ENCODE measurements at places on chromosomes 16 and 17.

DNA sequence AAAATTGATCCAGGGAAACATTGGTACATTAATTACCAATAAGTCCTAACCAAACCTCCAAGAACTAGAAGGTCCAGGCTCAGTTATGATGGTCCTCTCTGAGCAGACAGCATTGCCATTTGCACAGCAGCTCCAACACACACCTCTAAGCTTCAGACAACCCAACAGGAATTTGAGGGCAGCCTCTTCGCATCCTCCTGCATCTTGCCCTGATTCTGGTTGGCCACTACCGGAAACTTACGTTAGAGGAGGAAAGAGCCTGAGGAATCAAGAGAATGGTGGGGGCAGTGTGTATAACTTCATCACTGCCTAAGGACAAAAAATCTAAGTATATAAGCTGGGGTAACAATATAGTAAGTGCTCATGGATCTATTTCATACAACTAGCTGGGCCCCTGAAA lies 15.7 kb downstream of the FAM117A start:
- DNase-seq: no peak

DNA sequence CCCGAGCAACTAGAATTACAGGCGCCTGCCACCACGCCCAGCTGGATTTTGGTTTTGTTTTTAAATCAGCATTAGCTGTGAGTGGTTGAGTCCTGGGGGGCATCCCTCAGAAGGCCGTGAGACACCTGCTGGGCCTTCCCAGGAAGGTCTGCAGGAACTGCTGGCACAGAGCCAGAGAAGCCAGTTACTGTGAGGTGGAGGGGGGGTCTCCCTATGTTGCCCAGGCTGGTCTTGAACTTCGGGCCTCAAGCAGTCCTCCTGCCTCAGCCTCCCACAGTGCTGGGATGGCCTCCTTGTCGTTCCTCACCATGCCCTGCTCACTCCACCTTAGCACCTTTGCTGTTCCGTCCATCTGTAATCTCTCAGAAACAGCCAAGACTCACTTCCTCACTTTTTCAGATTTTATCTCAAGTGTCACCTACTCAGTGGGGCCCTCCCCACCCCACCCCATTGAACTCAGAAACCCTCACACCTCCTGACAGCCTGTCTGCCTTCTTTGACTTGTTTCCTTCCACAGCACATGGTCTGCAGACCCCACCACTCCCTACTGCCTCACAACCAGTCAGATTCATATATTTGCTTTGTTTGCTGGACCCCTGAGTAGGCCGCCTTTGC lies 62.3 kb downstream of the WSB1 start:
- no peak for DNase-seq

- DNase-seq: no peak
These were observed 17.8 kb downstream of the USP31 start for GRCh38 chr16:23131436-23131835.

DNA sequence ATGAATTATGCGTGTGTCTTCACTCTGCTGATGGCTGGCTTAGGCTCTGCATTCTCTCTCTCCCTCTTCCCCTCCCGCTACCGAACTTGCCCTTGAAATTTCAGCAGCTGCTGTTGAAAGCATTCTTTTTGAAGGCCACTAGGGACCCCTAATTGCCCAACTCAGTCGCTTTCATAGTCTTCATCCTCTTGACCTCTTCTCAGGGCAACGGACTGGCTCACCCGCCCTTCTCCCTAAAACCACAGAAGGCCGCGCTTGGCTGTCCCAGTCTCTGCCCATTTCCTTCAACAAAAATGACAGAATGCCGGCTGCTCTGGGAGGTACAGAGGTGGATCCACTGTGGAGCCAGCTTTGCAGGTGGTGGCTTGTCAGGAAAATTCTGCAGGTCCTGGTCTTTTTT lies 21.0 kb upstream of the FMNL1 start:
- no peak for DNase-seq

DNA sequence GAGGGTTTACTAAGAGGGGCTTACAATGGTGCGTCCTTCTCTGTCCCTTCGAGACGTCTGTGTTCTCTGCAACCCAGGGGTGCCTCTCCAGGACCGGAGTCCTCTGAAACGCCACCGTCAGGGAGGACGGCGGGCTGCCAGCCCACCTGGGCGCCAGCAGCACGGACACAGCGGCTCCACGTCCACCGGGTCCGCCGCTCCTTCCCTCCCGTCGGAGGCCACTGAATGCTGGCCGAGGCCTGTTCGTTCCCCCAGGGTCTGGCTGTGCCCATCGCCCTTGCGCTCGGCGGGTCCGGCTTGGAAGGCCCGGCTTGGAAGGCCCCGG lies 403 bp downstream of the TEPSIN start:
- DNase-seq: no peak

DNA sequence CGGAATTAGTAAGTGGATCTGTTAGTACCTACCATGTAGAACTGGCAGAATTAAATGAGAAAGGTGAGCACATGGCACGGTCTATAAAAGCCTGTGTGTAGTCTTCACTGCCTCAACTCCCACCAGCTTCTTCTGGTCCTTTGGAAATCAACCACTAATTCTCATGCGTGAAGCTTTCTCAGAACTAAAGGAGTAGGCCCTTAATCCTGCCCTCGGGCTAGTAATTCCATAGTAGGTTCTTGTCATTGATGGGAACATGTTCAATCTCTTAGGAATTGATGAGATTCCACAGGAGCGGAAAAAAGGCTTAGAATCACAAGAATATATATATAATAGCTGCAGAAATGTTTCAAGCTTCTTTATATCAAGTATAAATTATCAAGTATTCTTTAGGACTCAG lies 21.7 kb downstream of the CDR2 start:
- DNase-seq: no peak

- no peak for DNase-seq
These were observed 49.0 kb upstream of the PIK3R6 start for GRCh38 chr17:8916466-8916865.

GRCh38 chr16:65418435-65418834 lies 296.6 kb upstream of the CDH11 start:
- no peak for DNase-seq

GRCh38 chr17:38632334-38632733 lies 26.6 kb upstream of the SRCIN1 start:
- DNase-seq: no peak

DNA sequence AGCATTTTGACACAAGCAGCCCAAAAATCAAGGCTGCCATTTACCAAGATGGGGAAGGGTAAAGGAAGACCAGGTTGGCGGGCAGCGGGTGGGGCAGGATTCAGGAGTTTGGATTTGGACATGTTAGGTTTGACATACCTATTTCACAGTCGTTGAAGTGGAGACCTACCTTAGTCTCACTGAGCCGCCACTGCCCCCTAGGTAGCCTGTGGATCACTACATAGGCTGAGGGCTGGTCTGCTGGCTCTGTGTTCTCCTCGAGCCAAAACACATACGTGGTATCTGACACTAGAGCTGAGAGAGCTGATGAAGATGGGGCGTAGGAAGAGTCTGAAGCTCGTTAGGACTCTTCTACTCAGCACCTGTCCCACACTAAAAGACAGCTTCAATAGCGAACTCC lies 115.1 kb downstream of the HIC1 start:
- DNase-seq: no peak

GRCh38 chr17:33267271-33267790 lies 25.8 kb downstream of the ASIC2 start:
- DNase-seq: no peak

DNA sequence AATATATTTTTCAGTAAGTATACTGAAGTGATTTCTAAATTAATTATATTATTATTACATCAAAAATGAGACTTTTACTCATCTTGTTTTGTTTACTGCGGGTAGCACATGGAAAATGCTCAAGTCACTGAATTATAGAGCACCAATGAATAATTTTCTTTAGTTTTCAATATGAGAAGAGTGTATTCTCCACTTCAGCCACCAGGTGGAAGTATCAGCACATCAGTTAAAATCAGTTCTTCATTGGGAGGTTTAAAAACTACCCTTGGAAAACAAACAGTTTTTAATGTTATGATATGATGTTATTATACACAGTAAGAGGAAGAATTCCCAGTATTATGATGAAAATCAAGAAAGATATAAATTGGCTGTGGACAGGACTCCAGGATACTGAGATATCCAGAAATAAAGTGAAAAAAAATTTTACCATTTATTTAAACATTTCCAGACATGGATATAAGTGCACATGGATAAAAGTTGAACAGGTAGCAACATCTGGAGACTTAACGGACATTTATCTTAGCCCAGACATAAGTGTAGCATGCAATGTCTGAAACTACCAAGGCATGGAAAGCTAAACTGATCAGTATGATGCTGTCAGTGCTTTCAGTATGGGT lies 467.3 kb downstream of the KCNJ2 start:
- no peak for DNase-seq

DNA sequence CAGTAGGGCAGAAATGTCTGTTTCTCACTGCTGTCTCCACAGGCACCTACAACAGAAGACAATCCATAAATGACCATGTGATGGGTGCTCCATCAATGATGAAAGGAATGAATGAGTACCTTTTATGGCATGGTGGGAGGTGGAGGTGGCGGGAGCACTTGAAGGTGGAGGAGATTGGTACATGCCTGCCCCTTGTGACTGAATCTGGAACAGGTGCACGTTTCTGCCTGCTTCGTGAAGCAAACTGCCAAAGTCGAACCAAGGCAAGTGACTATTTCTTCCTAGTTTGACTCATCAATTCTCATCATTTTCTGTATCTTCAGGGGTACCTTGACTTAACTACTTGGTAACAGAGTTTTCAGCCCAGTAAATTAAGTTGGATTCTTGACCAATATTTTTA lies 25.4 kb downstream of the CDRT15 start:
- DNase-seq: no peak

- DNase-seq: no peak
These were observed 24.2 kb downstream of the ELAC2 start for GRCh38 chr17:12993631-12994030.

DNA sequence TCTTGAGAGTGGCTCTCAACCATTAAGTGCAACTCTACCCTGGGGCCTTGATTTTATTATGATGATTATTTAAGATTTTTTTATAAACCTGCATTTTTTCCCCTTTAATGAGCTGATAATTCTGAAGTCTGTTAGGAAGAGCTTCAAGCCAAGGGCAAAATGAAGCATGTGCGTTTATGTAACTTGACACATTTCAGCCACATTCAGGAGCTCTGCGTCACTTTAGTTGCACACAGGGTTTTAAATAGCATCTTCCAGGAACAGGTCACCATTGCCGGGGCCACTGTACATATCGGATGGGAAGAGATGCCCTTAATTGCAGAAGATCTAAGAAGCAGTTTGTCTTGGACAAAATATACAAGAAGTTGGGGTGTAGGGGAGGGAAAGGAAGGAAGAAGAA lies 89.6 kb downstream of the BMERB1 start:
- no peak for DNase-seq

DNA sequence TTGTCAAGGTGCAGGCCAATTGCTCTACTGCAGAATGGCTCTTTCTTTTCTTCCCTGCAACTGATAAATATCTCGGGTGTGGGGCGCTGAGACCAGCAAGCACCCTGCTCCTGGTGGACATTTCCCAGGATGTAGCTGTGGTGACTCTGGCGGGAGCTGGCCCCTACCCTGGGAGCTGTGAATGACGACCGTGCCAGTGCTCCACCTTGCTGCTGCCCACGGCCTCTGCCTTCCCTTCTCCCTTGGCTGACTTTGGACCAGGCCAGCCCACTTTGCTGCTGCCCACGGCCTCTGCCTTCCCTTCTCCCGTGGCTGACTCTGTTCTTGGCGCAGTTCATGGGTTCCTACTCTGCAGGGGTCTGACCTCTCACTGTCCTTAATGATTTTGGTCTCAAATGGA lies 16.1 kb downstream of the CARD14 start:
- DNase-seq: no peak

DNA sequence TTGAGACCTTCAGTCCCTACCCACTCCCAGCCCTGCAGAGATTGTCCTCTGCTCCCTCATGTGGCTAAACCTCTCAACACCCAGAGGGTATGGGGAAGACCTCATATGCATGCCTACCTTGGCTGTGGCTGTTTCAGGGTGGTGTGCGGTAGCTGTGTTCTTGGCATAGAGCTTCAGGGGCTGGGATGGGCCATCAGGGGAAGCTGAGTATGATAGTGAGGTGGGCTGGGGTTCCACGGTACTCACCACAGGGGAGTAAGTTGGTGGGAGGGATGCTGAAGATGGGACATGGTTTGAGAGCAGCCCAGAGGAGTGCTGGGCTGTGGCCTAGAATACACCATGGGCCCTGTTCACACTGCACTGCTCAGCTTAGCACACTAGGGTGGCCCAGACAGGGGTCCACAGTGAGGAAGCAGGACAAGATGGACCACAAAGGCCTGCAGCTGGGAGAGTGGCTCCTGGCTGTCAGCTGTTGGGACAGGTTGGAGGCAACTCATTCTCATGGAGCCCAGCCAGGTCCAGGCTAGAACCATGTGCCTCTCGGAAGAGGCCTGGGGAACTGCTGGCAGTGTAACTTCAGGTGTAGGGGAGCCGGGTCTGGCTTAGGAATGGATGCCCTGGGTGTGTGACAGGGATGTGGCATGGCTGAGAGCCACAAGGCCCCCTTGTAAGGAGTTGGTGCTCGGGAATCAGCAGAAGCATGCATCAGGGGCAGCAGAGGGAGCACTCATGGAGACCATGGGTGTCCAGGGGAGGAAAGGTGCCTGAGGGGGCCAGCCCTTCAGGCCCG lies 3.1 kb downstream of the MFAP4 start:
- no peak for DNase-seq

- no peak for DNase-seq
These were observed 1153.4 kb downstream of the CDH8 start for GRCh38 chr16:60882816-60883215.

DNA sequence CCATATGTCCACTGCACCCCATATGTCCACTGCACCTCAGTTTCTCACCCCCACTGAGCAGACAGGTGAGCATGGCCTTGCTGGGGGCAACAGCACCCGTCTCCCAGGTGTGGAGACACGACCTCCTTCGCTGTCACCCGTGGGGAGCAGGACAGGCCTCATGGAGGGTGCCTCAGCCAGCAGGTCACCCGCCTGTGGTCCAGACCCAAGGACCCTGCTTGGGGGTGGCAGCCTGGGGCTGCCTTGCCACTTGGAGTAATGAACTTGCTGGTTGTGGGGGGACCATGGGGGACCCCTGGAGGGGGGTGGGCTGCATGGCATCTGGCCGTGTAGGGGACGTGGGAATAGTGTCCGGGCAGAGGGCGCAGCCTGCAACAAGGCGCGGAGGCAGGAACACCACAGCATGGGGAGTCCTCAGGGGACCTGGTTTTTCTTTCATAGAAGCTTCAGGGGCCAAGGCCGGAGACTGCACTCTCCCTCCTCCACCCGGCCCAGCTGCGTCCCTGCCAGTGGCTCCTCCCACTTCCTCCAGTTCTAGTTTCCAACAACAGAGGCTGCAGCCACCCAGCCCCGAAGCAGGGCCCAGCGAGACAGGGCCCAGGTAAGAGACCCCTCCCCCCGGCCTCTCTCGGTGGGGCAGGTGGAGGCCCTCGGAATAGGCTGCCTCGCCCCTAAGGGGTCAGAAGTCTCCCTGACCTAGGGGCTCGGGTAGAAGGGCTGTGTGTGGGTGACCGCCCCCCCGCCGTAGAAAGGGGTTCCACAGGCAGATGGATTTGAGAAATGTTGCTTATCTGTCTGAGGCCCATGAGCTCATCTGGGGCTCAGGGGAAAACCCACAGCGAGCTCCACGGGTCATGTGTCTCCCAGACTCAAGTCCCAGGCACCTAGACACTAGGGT lies at the start of gene NHLRC4:
TSS of gene NHLRC4 (plus strand) at position 531 of the 898 bp plus-strand sequence. CDS start 1,043 bp downstream, outside the sequence.
- no peak for DNase-seq
